ENCODE measurements at places on chromosomes 3 and 15.

GRCh38 chr15:62553911-62554563, 389.0 kb upstream of the C2CD4B start:
- peak; percentile 49 for DNase-seq

DNA sequence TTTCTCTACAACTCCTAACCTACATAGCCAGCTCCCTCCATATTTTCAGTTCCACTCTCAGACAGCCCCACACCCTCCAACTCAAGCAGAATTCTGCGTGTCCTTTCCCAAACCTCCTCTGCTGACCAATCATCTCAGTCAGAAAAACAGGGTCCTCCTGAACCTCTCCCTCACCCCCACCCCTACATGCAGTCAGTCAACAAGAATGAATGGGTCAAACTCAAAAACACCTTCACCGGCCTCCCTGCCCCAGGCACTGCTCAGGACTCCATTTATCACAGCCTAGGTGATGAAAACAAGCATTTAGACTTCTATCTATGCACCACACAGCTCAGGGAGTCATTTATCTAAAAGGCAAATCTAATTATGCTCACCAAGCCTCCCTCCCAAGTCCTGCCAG, 32.4 kb downstream of the MYL3 start:
- DNase-seq, result no peak

DNA sequence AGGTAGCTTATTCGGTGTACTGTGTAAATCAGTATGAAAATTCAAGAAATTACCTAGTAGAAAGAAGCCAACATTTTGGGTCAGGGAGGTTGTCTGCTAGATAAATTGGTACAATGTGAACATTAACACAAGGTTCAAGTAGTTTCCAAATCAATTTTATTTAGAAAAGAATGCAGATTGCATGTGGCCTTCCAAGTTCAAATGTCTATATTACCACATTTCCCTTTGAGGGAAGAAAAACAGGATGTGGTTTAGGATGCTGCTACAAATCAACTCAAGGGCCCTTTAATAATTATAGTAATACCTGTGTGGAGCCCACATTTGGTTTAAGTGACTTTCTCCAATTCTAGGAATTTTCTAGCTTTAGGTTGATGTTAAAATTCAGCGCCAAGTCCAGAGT, 57.5 kb downstream of the CADPS start:
- DNase-seq, result no peak

- no peak for DNase-seq
These were observed 155.4 kb upstream of the TPM1 start for GRCh38 chr15:62887113-62887570.

- no peak for DNase-seq
These were observed 47.4 kb upstream of the UBE2E1 start for GRCh38 chr3:23758253-23758838.

Data from NCI-H1105 (cell line).